Sciatic nerve (tissue), 2 donors: ENCODE measurements at places on chromosomes 4 and X.

GRCh38 chr4:3374011-3374645 is 67.6 kb upstream of the HGFAC start:
- DNase-seq = no peak

- no peak for DNase-seq
Measured at GRCh38 chr4:152572417-152573086, 36.7 kb upstream of the FBXW7 start.

DNA sequence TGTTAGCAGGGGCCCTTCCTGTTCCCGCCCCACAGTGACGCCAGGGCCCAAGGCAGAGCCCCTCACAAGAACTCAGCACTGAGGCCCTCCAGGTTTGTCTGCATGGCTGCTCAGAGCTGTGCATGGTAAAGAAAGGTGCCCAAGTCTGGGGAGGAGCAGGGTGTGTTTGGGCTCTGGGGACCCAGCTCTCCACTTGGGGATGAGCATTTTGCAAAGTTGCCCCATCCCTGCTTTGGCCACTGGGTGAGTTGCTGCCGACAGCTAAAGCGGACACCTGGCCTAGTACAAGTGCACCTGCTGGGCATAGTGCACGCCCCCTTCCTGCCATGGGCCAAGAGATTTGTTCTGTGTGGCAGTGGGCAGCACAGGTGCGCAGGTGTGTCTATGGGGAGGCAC is 2.0 kb upstream of the MXD4 start:
- DNase-seq = no peak

DNA sequence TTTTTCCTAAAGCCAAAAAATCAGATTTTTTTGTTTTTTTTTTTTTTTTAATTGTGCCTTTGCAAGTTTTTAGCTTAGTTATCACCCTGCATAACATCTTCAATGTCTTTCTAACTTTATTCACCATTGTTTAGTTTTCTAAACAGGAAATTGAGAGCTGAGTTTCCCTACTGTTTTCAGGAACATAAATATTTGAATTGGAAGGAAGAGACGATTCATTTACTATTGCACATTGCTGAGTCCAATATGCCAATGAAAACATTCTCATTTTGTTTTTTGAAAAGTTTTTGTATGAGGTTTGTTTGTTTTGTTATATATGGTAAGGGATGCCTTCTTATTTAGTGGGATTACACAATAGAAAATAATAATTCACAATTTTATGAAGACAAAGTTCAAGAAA is 148.4 kb downstream of the ANKRD50 start:
- DNase-seq = no peak

GRCh38 chr4:53057679-53058078 is 195.6 kb downstream of the RASL11B start:
- DNase-seq = no peak

GRCh38 chr4:78059938-78060337 is 2.8 kb downstream of the FRAS1 start:
- no peak for DNase-seq

- DNase-seq = no peak
Measured at GRCh38 chr4:54363037-54363436, 133.9 kb downstream of the PDGFRA start.

DNA sequence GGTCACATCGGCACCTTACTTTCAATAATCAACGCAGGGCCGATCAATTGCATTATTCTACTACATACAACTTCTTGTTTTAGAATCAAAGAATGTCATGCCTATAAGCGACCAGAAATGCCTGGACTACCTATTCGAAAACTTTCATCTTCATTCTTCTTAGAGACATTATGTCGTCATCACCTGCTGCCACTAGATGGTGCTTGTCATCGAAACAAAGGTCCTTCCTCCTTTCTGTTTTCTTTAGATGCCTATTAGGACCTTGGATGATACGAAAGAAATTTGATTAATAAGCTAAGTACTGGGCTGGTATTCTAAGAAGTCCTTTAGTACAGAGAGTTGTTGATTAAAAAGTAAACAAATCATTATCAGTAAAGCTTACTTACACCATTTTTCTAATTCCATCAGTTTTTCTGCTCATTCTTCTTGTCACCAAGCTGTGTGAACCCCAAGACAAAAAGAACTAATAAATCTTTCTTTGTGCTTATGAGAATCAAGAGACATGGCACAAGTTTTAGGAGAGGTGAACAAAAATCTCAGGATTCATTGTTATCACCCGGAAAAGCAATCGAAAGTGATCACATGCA is 154.5 kb upstream of the SLC4A4 start:
- DNase-seq = peak; percentile 68

DNA sequence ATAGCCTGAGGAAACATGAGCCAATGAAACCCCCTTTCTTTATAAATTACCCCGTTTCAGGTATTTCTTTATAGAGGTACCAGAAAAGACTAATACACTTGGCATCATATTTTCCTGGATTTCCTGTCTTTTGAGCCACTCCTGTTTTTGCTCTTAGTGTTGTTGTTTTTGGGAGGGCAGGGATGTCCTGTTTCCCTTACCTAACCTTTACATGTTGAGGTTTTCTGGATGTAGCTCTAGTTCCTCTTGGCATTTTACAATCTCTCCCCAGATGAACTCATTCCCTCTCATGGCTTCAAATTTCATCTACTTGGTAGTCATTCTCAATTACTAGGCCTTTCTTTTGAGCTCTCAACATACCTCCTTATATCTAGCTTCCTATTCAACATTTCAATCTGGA is 104.1 kb upstream of the MAB21L2 start:
- DNase-seq = no peak
